Activated CD4-positive, alpha-beta memory T cell treated with anti-CD3 and anti-CD28 coated beads, Interleukin-2, amount 10 ng/mL, durations not matched to agents 7 days and 5 days (primary cell): ENCODE measurements at places on chromosomes 2 and 18. TPM values are rescaled to one million over a fixed set of nuclear protein-coding genes. Genes with fewer than 3 reads are reported as not detected.
A peak's percentile ranks its signal among the peaks of the same experiment; 100 is the strongest.

DNA sequence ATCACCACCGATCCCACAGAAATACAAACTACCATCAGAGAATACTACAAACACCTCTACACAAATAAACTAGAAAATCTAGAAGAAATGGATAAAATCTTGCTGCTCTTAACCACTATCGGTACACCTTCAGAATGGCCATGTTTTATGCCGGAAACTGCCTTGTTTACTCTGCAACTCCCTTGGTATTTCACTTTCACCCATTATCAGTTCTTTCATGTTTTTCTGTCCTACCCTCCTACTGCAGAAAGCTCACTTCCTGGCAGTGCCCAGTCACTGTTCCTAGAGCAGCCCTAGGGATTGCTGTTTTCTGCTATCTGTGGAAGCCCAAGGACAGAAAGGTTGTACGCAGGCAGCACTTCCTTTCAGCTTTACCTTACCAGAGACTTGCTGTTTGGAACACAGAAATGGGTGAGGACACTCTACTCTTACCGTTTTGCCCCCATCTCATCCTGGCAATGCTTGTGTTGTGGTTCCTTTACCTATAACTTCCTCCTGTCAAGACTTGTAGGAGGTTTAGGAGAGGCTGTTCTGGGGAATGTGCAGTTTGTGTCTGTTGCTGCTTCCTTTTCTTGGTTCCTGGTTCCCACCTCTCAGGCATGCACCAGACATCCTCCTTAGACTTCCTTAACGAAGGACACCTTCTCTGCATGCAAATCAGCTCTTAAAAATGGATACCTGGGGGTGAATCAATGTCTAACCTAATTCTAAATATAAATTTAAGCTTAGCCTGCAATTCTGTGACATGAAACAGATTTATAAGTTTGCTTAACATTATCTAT is 394.4 kb downstream of the SPAG16 start:
- no peaks in the 10 kb centered on the region for H3K27me3 ChIP-seq
- H3K4me3 ChIP-seq: no peak overlapping the region
- H3K27ac ChIP-seq: no peak overlapping the region
- no peaks in the 10 kb centered on the region for H3K4me1 ChIP-seq
- no peaks in the 10 kb centered on the region for H3K36me3 ChIP-seq

DNA sequence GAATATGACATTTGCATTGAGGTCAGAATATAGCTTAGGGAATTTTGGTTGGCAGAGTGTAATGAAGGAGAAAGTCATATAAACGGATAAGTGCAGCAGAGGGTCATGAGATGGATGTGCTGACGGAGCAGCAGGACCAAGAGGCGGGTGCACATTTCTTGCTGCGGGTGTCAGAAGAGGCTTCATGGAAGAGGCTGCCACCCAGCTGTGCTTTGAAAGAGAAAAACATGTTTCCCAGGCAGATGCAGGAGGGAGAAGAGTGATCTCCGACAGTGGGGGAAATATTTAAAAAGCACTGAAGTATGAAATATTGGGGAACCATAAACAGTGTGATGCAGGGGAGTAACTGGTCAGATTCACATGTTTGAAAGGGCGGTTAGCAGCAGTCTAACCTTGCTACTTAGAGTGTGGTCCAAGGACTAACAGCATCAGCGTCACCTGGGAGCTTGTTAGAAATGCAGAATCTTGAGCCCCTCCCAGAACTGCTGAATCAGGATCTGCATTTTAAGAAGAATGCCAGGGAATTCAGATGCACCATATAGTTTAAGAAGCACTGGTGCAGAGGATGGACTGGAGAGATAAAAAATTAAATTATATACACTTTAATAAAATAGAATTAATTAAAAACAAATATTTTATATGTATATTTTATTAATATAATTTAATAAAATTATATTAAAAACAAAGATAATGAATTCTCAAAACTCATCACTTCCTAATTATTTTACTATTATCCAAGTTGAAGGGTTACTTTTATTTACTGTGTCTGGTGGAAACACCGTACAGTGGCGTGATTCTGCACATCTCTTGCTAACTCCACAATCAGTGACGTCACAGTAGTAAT is 36.1 kb upstream of the SCYGR1 start:
- no peaks in the 10 kb centered on the region for H3K4me1 ChIP-seq
- H3K27ac ChIP-seq: no peak overlapping the region
- no peaks in the 10 kb centered on the region for H3K36me3 ChIP-seq
- no peaks in the 10 kb centered on the region for H3K27me3 ChIP-seq
- no peak for DNase-seq
- no peak overlapping the region for H3K4me3 ChIP-seq

Gene GALR1
- total RNA-seq: not detected

- H3K27me3 ChIP-seq: no peaks in the 10 kb centered on the region
- H3K36me3 ChIP-seq: no peaks in the 10 kb centered on the region
- H3K4me3 ChIP-seq: no peak overlapping the region
- no peaks in the 10 kb centered on the region for H3K4me1 ChIP-seq
- no peak overlapping the region for H3K27ac ChIP-seq
Measured at GRCh38 chr2:65974067-65974723, 460.7 kb upstream of the MEIS1 start.

Gene UGT1A5
- total RNA-seq: not detected

GRCh38 chr2:240626531-240627300 is 1.4 kb downstream of the GPR35 start:
- H3K4me1 ChIP-seq: peaks cover 48% of the 10 kb centered on the region
- H3K27ac ChIP-seq: peak overlapping the region; percentile 31
- no peaks in the 10 kb centered on the region for H3K36me3 ChIP-seq
- no peak for DNase-seq
- no peak overlapping the region for H3K4me3 ChIP-seq

Gene SLC38A11
- total RNA-seq: not detected

DNA sequence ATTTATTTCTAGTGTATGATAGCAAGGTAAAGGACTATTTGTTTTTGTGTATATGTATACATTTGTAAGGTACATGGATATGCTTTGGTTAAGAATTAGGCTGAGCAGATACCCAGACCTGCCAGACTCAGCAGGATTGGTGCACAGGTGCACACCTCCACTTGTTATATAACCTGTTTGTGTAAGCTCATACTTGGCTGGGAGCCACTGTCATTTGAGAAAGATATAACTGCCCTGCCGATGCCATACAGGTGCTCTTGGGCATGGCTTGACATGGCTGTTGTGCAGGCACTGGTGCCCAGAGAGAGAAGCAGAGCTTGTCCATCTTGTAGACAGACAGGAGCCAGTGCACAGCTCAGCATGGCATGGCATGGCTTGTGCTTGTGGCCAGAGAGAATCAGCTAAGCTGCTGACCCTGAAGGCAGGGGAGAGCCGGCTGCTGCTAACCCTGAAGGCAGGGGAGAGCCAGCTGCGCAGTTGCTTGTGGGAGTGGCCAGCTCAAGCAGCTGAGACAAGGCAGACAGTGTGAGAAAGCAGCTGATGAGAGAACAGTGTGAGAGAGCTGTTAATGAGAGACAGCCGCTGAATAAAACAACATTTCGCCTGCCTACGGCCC is 136.5 kb downstream of the RNF144A start:
- peaks cover 15% of the 10 kb centered on the region for H3K4me1 ChIP-seq
- DNase-seq: no peak
- H3K4me3 ChIP-seq: no peak overlapping the region
- no peaks in the 10 kb centered on the region for H3K27me3 ChIP-seq
- no peak overlapping the region for H3K27ac ChIP-seq

Gene BOLL
- total RNA-seq: not detected

DNA sequence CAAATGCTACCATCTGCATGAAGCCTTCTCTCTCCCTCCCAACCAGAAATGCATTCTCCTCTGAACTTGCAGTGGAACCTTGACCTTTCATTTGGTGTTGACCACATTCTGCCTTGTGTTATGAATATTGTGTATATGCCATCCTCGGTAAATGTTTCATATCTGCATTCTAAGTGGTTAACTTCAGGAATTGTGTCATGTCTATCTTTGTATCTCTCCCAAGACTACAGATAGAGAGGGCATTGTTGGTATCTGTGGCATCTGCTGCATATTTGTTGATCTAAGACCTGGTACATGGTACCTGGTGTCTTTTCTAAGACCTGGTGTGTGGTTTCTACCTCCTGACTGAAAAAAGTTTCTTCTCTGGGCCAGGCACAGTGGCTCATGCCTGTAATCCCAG is 34.0 kb downstream of the CASP10 start:
- DNase-seq: no peak
- H3K4me3 ChIP-seq: no peak overlapping the region
- H3K27ac ChIP-seq: no peak overlapping the region
- H3K36me3 ChIP-seq: peaks cover 55% of the 10 kb centered on the region

GRCh38 chr2:73575261-73575660 is 67.0 kb downstream of the NAT8 start:
- peaks cover 18% of the 10 kb centered on the region for H3K36me3 ChIP-seq
- peaks cover 1% of the 10 kb centered on the region for H3K4me1 ChIP-seq
- DNase-seq: no peak
- no peak overlapping the region for H3K4me3 ChIP-seq
- no peak overlapping the region for H3K27ac ChIP-seq

DNA sequence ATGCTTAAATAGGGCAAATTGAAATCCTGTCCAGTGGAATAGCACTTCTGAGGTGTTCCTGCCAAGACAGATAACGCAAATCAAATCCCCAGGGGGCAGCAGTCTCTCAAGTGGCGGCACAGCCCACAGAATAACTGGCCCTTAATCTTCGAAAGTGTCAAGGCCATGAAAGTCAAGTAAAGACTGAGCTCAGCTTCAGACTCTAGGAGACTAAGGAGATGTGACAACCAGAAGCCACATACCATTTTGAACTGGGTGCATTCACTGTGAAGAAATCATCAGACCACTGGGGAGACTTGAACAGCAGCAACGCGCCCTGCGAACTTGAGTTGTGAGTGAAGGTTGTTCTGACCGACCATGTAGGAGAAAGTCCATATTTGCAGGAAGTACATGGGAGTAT is 66.0 kb upstream of the ASAP2 start:
- no peak for DNase-seq
- no peak overlapping the region for H3K27ac ChIP-seq
- no peak overlapping the region for H3K4me3 ChIP-seq
- peaks cover 19% of the 10 kb centered on the region for H3K27me3 ChIP-seq
- peaks cover 3% of the 10 kb centered on the region for H3K4me1 ChIP-seq

DNA sequence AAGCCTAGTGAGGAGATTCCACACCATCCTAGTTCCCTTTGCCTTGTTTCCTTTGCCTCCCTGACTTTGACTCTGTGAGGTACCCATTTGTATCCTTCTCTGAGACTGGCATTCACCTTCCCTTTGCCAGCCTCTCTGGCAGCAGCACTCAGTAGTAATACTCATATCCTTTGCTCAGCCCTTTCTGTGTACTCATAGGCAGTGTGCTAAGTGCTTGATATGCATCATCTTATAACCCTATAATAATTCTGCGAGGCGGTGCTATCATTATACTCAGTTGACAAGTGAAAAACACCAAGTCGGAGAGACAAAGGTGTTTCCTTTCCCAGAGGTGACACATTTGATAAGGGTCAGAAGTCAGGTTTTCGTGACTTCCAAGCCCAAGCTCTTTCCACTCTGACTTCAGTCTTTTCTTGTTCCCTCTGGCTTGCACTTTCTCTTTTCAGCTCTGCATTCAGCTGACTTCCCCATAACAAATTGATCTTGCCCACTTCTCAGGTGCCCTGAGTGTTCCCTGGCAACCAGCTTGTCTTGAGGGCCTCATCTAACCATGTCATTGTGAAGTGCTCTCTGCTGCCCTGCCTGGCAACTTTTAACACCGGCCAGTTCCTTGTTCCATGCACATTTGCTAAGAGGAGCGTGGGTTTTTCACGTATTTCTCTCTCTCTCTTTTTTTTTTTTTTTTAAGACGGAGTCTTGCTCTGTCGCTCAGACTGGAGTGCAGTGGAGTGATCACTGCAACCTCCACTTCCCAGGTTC is 94.5 kb upstream of the UPP2 start:
- no peak overlapping the region for H3K27ac ChIP-seq
- peaks cover 15% of the 10 kb centered on the region for H3K4me1 ChIP-seq
- H3K27me3 ChIP-seq: peaks cover 1% of the 10 kb centered on the region
- no peak overlapping the region for H3K4me3 ChIP-seq

DNA sequence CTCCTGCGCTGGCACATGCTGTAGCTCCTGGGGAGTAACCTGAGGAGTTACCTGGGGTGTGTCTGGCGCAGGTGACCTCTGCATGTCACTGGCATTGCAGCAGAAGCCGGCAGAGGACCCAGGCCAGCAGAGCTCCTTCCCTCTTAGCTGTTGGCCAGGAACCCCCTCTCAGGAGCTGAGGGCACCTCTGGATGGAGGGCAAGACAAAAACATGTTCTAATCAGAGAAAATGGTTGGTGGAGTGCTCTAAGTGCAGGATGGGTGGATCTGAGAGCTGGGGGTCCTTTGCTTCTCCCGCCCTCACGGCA is 44.9 kb upstream of the SNTG2 start:
- no peaks in the 10 kb centered on the region for H3K27me3 ChIP-seq
- H3K4me3 ChIP-seq: no peak overlapping the region
- H3K27ac ChIP-seq: no peak overlapping the region
- H3K36me3 ChIP-seq: peaks cover 2% of the 10 kb centered on the region

DNA sequence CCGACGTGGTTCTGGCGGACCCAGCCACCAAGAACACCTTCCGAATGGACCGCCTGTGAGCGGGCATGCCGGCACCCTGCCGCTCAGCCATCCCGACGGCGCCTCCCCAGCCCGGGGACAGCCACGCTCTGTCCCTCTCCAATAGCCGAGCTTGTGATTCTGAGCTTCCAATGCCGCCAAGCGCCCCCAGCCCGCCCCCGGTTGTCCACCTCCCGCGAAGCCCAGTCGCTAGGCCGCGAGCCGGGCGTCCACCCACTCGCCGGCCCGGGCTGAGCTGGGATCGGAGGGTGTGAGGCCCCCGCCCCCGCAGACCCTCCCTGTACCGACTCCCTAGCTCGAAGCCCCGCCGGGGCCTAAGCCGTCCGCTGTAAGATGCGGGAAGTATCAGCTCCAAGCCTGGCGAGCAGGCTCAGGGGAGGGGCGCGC is 1195.1 kb upstream of the CHAC2 start:
- no peaks in the 10 kb centered on the region for H3K4me1 ChIP-seq
- no peaks in the 10 kb centered on the region for H3K36me3 ChIP-seq
- no peak overlapping the region for H3K27ac ChIP-seq
- DNase-seq: no peak

Gene TMEM17
- 0.13 TPM for total RNA-seq

DNA sequence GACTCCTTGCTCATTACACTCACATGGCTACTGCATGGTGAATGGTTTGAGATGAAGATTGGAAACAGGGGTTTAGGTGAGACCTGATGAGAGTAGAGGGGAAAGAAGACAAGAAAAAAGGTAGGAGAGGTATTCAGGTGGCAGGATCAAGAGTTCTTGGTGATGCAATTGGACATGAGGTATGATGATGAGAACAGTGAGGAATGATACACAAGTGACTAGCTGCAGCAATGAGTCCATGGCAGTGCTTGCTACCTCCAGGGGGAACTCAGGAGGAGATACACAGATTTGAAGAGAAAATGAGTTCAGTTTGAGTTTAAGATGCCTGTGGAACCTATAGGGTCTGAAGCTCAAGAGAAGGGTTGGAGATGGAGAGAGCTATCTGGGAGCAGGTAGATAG is 62.1 kb upstream of the NFE2L2 start:
- DNase-seq: no peak
- no peak overlapping the region for H3K27ac ChIP-seq
- H3K27me3 ChIP-seq: no peaks in the 10 kb centered on the region
- H3K36me3 ChIP-seq: peaks cover 6% of the 10 kb centered on the region
- no peak overlapping the region for H3K4me3 ChIP-seq

GRCh38 chr2:39996653-39997080 is 217.6 kb upstream of the THUMPD2 start:
- no peak for DNase-seq
- H3K36me3 ChIP-seq: no peaks in the 10 kb centered on the region
- peaks cover 17% of the 10 kb centered on the region for H3K4me1 ChIP-seq
- H3K27ac ChIP-seq: no peak overlapping the region
- H3K4me3 ChIP-seq: no peak overlapping the region

Gene GRB14
- not detected for total RNA-seq

- peaks cover 6% of the 10 kb centered on the region for H3K27me3 ChIP-seq
- H3K4me3 ChIP-seq: no peak overlapping the region
- H3K27ac ChIP-seq: no peak overlapping the region
- DNase-seq: peak; percentile 71
- no peaks in the 10 kb centered on the region for H3K36me3 ChIP-seq
Measured at GRCh38 chr2:100381240-100381639, 36.2 kb downstream of the CHST10 start.
